Activated naive CD4-positive, alpha-beta T cell treated with Interleukin-2 at 50 U/mL for 16 hours (primary cell): ENCODE measurements at places on chromosomes 3 and 15.

DNA sequence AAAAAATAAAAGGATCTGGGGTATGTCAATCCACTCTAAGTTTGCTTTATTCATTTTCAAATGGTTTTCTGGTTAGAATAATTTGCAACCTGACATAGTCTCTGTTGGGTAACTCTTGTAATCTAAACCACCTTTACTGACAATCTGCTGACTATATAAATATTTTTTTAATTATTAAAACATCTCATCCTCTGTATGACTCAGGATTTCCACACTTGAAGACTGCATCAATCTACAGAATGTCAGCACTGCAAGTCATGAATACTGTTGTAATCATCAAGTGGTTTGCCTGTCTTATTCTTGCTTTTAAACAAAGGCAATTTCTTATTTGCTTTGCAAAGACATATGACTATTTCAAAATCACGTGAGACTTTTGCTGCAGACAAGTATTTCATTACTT is 42.1 kb downstream of the VGLL3 start:
- no peak for DNase-seq

- no peak for DNase-seq
These were observed 55.8 kb downstream of the ADCY5 start for GRCh38 chr3:123392871-123393620.

DNA sequence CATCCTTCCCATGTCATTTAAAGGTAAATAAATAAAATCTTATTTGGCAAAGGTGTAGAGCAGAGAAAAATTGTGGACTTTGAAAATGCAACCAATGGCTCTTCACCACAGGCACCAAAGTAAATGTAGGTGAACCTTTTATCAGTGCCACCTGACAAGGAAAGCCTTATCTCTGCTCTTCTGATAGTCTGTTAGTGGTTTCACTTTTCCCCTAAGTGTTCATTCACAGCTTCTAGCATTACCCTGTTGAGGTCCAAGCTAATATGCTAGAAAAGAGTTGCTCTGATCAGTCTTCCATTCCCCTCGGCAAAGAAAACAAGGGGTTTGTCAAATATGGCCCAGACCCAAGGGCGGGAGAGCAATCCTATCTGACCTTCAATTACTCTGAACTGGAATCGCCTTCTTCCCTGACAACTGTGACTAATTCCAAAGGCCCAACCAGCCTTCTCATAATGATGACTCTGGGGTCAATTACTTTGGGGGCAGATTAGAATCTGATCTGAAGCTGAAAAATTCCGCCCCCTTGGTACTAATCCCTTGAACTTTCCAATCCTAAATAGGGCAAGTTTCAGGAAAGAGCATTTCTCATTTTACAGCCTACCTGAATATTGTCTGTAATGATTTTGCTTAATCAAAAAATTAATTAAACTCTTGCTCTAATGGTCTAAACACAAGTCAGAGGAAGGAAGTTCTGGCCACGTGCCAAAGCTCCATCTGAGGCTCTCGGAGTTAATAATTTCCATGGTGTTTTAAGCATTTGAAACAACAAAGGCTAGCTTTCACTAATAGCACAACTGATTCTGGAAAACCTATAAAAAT is 52.4 kb downstream of the SETMAR start:
- no peak for DNase-seq

GRCh38 chr3:150520408-150520807 is 25.9 kb downstream of the SERP1 start:
- DNase-seq: no peak

- DNase-seq: no peak
These were observed 106.1 kb upstream of the FRMD4B start for GRCh38 chr3:69491975-69492374.
